ENCODE measurements at places on chromosomes 2 and 18. TPM values are rescaled to one million over a fixed set of nuclear protein-coding genes. Genes with fewer than 3 reads are reported as not detected.

DNA sequence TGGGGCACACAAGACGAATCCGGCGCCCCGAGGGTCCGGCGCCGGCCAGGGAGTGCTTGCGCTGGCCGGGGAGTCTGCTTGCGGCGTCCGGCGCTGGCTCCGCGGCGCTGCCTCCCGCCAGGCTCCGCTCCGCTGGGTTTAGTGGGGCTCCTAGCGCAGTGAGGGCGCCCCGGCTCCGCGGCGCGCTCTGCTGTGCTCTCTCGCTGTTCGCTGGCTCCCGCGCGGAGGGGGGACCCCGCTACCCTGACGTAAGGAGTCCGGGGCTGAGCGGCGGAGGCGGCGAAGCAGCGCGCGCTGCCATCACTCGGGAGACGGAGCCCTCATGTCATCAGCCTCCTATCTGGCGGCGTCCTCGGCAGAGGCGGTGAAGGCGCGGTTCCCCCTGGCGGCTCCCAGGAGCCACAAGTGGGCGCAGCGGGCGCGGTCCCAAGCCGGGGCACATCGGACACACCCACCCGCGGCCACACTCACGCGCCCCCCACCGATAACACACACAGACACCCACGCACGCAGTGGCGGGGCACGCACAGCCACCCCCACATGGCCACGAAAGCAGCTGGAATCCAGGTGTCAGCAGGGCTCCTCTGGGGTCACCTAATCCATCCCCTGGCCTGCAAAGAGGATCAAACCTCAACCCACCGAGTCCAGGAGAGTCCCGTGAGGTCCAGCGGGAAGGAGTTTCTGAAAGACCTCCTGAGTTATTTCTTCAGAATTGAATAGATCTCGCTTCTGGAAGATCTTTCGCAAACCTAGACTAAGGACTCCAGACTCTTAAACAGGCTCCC is at the start of gene C1QL2:
C1QL2 (minus strand) TSS at position 189 of the 785 bp plus-strand sequence. CDS start 482 bp downstream, outside the sequence.
- peak; percentile 10 for DNase-seq

GRCh38 chr2:215612786-215613185 is 176.9 kb upstream of the FN1 start:
- DNase-seq = peak; percentile 61

DNA sequence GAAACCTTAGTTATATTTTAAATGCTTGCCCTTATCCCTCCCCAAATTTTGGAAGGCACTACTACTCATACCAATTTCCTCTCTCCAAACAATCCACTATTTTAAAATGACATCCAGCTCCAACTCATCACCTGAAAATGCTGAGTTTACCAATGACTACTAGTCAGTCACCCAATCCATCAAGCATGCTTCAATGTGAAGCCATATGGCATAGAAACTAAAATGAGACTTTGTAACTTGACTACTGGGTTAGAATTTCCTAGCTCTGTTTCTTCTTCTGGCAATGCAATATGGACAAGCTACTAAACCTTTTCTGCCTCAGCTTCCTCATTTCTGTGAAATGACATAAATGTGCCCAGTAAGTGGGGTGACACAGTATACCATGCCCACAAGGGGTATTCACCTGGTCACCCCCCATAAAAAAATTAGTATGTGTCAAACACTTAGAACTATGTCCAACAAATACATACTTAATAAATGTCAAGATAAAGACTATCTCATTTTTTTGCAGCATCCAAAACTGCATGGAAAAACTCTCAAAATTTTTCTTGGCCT is 10.0 kb upstream of the STPG4 start:
- no peak for DNase-seq

- no peak for DNase-seq
Measured at GRCh38 chr18:58516514-58517285, 112.2 kb downstream of the ALPK2 start.

- DNase-seq = no peak
Measured at GRCh38 chr18:79601234-79601633, 78.4 kb upstream of the CTDP1 start.

DNA sequence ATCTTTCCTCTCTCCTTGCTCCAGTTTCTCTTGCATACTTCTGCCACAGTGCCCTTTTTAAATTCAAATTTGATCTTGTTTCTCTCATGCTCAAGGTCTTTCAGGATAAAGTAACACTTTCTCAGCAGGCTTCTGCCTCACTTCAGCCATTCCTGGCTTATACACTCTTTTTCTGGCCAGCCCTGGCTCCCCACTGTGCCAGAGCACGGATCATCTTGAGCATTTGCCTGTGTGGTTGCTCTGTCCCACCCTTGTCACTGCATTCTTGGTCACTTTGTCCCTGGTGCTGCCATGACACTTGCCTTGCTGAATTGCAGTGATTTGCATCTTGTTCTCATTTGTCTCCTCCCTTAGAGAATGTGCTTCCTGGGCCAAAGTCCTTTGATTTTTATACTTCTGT is 634.3 kb downstream of the TMEM182 start:
- DNase-seq = no peak

- no peak for DNase-seq
Measured at GRCh38 chr18:22166069-22166950, 3.1 kb upstream of the GATA6 start.

GRCh38 chr2:191115804-191116203 is 35.0 kb downstream of the STAT4 start:
- DNase-seq = no peak

- DNase-seq = no peak
Measured at GRCh38 chr18:44423814-44424644, 256.7 kb upstream of the SETBP1 start.

GRCh38 chr2:41836948-41837347 is 210.9 kb upstream of the PKDCC start:
- peak; percentile 19 for DNase-seq

- no peak for DNase-seq
Measured at GRCh38 chr2:59968441-59968840, 585.0 kb downstream of the BCL11A start.

DNA sequence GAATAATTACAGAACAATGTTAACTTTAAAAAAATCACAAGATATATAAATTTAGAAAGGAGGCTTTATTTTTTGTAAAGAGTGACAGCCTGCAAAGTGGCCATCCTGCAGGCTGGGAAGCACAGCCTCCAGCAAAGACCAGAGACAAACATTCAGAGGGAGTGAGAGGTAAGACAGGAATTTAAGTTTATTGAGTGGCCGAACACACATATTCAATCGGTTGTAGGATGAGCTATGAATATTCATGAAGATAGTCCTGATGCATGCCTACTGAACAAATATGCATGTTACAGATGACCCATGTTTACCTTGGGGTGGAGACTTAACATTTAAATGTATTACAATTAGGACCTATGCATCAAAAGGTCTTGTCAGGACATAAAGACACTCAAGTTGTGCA is 33.4 kb upstream of the HNRNPA3 start:
- DNase-seq = no peak

- DNase-seq = no peak
Measured at GRCh38 chr2:240269886-240270285, 129.4 kb upstream of the OTOS start.

DNA sequence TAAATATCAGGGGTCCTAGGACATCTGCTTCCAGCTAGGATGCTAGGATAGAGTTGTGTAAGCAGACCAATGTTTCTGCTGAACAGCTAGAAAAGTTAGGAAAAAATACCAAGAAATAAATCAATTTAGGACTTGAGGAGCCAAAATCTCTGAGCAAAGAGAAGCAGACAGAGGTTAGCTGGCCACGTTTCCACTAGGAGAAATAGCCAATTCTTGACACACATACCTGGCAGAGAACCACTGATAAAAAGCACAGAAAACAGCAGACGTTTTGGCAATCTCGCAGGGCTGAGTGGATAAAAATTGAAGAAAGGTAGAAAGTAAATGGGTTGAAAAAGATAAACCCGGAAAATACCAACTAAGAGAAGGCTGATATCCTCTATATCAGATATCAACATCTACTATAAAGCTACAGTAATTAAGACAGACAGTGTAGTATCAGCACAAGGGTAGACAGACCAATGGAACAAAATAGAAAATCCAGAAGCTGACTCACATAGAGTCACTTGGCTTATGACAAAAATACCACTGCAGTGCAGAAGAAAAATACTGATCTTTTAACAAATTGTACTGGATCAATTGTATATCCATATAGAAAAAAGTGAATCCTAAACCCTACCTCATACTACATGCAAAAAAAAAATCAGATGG is 306.1 kb upstream of the KLHL29 start:
- no peak for DNase-seq

DNA sequence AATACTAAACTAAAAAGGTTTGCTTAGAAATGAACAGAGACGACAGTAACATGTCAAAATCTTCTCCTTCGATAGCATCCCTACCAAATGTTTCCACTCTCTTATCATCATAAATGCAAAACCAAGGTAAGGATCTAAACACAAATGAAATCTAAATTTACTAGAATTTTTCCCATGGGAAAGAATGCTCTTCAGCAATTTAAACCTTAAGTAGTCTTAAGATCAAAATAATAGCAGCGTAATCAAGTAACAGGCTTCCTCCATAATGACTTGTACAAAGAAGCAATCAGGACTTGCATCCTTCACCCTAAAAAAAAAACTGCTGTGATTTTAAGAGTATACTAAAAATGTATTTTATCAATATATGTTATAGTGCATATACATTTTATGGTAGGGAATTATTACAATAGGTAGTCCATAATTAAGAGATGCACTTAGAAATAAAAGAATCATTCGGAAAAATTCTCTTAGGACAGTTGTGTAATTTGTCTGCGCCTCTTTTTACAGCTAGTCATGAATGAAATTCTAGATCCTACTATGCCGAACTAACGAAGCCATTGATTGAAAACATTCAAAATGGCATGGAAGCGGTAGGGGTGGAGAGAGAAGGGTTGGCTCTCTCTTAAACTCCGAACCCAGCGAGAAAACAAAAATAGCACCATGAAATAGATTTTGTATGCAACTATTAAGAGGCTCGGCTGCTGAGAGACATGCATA is 1.3 kb downstream of the PGAP1 start:
- no peak for DNase-seq

DNA sequence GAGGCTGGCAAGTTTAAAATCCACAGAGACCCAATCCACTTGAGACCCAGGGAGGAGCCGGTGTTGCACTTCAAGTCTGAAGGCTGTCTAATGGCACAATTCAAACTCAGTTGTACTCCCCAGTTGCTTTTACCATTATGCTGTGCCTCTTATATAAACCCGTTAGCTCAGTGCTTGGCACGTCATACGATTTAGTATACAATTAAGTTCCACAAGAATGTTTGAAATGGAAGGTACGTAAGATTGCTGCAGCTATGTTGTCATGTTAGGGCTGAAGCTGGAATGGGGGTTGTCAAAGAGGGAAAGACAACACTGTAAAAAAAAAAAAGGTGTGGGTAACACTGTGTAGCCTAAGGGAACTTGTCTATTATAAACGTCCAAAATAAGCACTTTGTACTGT is 30.2 kb downstream of the LIMS1 start:
- no peak for DNase-seq

DNA sequence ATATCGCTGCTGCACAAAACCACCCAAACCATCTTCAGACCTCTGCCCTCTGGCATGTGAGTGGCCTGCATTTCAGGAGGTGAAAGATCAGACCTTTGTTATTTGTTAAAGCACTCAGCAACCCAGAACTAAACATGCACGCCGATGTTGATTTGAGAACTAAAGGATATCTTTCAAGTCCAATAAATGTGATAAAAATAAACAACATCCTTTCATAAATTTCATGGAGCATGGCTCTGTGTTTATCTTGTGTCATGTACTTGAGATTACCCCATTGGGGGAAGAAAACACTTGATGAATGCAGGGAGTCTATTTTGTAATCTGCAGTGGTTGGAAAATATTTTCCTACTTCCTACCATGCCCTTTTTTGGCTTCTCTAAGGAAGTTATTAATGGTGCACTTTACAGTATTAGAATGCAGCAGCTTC is 70.8 kb upstream of the GATA6 start:
- no peak for DNase-seq

LHCGR gene
- not detected for polyA plus RNA-seq

GDF7 gene
- not detected for polyA plus RNA-seq

SLC16A14 gene
- 0.17 TPM for polyA plus RNA-seq

NEURL3 gene
- not detected for polyA plus RNA-seq

UGT1A3 gene
- not detected for polyA plus RNA-seq

MC5R gene
- polyA plus RNA-seq = not detected

REG1B gene
- polyA plus RNA-seq = not detected

ZNG1B gene
- 10.9 TPM for polyA plus RNA-seq

CYP26B1 gene
- 1.6 TPM for polyA plus RNA-seq

CHRND gene
- polyA plus RNA-seq = not detected

GALNT14 gene
- polyA plus RNA-seq = 51.6 TPM

Measured in mammary epithelial cell (primary cell).